ENCODE measurements at places on chromosomes 5 and 9.

- DNase-seq, result no peak
Measured at GRCh38 chr5:65332591-65332990, 149.1 kb downstream of the ADAMTS6 start.

GRCh38 chr5:138694146-138694545, 59.1 kb upstream of the CTNNA1 start:
- no peak for DNase-seq

GRCh38 chr5:107217721-107218130, 453.0 kb downstream of the EFNA5 start:
- DNase-seq, result no peak

- DNase-seq, result no peak
Measured at GRCh38 chr9:81393985-81394811, 295.1 kb downstream of the TLE1 start.

DNA sequence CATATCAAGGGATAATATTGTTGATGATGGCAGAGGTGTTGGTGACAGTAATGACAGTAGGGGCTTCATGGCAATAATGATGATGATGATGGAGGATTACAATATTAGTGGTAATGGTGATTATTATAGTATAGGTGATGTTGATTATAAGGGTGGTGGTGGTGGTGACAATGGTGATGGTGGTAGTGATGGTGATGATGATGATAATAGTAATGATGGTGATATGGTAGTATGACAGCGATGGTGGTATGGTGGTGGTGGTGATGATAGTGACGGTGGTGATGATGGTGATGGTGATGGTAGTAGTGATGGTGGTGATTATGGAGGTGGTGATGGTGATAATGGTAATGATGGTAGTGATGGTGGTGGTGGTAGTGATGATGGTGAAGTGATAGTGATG, 13.6 kb downstream of the KCNIP1 start:
- no peak for DNase-seq

DNA sequence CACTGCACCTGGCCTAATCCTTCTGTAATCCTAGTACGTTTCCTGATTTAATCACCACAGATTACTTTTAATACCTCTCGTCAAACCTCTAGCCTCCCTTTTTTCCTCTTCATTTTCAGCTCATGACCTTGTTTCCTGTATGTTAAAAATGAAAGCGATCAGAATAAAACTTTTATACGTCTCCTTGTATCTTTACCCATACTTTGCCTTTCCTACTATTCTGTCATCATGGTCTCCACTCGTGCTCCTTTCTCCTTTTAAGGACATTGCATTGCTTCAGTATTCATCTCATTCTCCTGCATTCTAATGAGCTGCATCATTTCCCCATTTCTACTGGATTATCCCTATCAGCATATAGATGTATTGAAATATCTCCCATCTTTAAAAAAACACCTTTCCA, 8.5 kb downstream of the CDC42SE2 start:
- no peak for DNase-seq

GRCh38 chr5:69148981-69149675, 17.8 kb upstream of the CCNB1 start:
- DNase-seq, result no peak

GRCh38 chr5:160444407-160444806, 22.8 kb downstream of the PTTG1 start:
- no peak for DNase-seq

- DNase-seq, result no peak
Measured at GRCh38 chr9:94699715-94700373, 26.7 kb upstream of the AOPEP start.

DNA sequence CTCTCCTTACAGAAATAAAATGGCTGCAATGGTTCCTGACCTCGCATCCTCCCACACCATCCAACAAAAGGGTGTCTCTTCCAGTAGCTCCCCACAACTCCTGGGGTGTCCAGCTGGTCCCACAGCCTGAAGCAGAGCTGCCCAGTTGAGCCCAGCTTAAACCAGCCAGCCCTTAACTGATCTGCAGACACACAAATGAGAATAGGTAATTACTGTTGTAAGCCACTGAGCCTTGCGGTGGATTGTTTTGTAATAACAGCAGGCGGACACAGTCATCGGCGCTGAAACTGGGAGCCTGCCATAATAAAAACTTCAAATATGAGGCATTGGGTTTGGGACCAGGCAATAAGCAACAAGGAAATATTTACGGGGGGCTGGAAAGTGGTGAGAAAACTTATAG, 10.4 kb upstream of the ZBTB43 start:
- no peak for DNase-seq

DNA sequence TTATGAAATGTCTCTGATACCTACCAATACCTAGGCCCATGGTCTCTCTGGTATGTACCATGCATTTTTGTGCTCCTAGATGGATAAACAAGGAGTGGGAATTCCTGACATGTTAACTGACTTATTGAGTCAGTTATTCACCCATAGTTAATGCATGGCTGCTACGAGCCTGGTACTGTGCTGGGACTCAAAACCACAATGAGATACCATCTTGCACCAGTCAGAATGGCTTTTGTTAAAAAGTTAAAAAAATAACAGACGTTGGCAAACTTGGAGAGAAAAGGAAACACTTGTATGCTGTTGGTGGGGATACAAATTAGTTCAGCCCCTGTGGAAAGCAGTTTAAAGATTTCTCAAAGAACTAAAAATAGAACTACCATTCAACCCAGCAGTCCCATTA, 293.8 kb downstream of the OSTF1 start:
- no peak for DNase-seq
